ENCODE measurements at places on chromosomes 3 and 15.

GRCh38 chr15:88166082-88166993, 90.2 kb downstream of the NTRK3 start:
- DNase-seq, result peak; percentile 26

DNA sequence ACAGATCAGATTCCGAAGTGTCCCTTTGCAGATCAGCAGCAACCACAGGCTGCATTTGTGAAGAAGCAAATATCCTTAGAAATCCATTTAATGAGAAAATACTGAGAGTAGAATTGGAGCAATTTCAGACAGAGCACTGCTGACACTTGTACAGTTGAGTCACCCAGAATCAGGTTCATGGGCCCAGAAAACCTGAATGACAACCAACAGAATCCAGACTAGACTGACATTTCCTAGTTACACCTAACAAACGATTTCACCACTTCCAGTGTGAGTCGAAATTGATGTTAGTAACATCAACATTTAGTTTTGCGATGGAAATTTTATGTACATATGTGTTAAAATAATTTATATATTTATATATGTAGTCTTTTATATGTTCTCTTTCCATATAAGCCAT, 16.8 kb downstream of the GABRR3 start:
- no peak for DNase-seq

- DNase-seq, result no peak
Measured at GRCh38 chr3:193225302-193226125, 15.5 kb upstream of the PLAAT1 start.

- DNase-seq, result no peak
Measured at GRCh38 chr15:39843565-39843964, 60.9 kb upstream of the FSIP1 start.

DNA sequence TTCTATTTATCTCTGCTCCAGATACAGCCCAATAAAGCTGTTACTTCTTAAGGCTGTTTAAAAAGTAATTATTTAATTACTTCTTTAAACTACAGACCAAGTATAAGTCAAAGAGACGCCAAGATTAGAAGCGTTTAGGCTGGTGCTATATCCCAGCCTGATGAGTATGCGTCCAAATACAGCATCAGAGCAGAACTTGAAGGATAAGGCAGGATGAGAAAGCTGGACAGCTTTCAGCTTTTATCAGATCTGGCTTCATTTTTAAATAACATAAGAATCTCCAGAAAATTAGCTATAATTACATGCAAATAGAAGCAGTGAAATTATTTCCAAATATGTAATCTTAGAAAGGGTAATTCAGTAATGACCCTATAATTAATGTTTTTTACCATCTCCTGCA, 110.3 kb upstream of the MYO5C start:
- DNase-seq, result no peak

DNA sequence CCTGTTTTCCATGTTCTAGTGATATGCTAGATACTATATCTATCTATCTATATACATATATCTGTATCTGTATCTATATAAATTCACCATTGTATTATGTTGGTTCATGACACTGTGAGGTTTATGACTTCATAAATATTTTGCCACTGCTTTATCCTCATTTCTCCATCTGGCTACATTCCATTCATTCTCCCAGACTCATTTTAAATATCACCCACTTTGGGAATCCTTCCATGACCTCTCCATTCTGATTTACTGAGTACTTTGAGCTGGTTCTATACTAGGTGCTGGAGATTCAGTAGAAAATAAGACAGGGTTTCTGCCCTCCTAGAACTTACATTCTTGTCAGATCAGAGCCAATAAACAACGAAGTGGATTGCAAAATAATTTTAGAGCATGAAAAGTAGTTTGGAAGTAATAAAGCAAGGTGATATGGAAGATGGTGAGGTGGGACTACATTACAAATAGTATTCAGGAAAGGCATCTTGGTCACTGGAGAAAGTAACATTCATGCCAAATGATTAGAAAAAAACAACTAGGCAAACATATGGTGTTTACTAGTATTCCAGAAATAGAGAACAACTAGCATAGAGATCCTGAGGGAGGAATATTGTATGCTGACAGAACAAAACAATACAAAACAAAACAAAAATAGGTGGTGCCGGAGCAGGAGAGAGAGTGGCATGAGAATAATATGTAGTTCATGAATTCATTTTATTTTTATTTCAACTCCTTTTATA, 11.6 kb upstream of the PLSCR4 start:
- DNase-seq, result no peak

Data from kidney tubule cell (primary cell).